ENCODE measurements at places on chromosomes 6 and 20. TPM values are rescaled to one million over a fixed set of nuclear protein-coding genes. Genes with fewer than 3 reads are reported as not detected.

ADGRF5 gene
- 23.8 TPM for total RNA-seq

F13A1 gene
- 231 TPM for total RNA-seq

SYTL3 gene
- total RNA-seq: 2.5 TPM

- no peak for DNase-seq
These were observed 295.1 kb upstream of the AGPAT4 start for GRCh38 chr6:161568885-161569456.

- DNase-seq: peak; percentile 62
These were observed 241.0 kb downstream of the ADGRG6 start for GRCh38 chr6:142542704-142543233.

- DNase-seq: no peak
These were observed 37.2 kb upstream of the PLCB1 start for GRCh38 chr20:8094850-8095249.

GRCh38 chr20:59139998-59140397 is 23.6 kb upstream of the ZNF831 start:
- DNase-seq: no peak

DNA sequence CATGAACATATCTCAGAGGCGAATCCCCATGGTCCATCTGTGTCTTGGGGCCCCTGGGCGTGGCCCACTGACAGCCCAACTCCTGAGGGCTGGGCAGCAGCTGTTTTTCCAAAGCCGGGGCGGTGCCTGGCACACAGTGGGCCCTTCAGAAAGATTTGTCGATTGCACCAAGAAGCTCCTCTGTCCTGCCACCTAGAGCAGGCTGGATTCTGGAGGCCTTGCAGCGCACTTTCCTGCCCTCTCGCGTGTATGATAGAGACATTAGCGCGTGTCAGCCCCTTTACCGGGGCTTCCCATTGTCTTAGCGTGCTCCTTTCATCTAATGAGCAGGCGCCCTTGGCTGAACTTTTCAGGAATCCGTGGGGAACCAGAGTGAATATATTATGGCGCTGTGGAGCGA is 45.4 kb downstream of the CDH4 start:
- DNase-seq: no peak

DNA sequence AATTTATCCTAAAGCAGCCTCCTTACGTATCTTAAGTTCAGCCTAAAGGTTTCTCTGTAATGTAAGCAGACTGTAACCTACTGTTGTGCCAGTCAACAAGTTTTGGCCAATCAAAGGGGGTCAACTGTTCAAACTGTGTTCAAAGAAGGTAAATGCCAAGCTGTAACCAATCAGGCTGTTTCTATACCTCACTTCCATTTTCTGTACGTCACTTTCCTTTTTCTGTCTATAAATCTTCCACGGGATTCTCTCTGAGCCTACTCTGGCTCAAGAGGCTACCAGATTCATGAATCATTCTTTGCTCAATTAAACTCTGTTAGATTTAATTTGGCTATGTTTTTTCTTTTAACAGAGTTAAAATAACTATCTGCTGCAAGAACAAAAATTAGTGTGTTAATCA is 5.1 kb upstream of the CALHM6 start:
- DNase-seq: no peak

DNA sequence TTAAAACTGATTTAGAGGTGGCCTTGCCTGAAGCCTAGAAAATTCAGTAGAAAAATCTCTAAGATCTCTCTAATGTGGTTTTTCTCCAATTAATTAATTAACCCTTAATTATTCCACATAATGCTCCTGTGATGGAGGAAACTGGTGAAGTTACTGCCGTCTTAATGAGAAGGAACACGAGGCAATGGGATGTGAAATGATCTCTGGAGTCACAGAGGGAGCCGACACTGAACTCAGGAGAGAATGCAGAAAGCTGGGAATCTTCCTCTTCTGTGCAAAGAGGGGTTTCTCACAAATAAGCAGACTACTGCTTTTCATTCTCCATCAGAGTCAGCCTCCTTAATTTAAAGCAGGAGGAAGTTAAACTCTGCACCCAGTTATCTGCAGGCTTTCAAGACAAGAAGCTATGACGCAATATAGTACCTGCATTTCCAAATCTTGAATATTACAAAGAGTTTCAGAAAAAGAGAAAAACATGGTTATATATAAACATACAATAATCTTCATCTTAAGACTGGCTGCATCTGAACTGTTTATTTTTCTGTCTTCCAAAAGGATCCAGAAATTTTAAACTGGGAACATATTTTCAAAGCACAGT is 18.1 kb upstream of the SNRPB2 start:
- DNase-seq: no peak

GRCh38 chr20:23988561-23988960 is at the start of gene GGTLC1:
GGTLC1 (minus strand) TSS chr20:23988779; CDS start chr20:23986611, 2,168 bp downstream.
- DNase-seq: no peak

GRCh38 chr6:92715991-92716390 is 703.4 kb downstream of the EPHA7 start:
- no peak for DNase-seq

DNA sequence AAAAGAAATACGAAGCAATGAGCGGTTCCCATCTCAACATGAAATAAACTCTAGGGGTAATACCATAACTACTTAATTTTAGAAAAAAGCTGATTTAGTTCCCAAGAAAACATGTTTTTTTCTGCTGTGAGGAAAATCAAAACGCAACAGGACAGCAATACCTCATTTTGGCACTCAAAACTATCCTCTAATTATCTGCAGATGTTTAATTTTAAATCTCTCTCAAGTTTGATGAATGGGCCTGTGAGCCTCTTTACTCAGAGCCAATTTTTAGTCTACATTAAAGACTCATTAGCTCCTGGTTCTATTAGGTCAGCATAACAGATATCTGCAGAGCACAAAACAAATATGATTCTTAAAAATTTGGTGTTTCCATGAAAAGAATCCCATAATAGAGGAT is 28.1 kb downstream of the RNF24 start:
- DNase-seq: no peak

DNA sequence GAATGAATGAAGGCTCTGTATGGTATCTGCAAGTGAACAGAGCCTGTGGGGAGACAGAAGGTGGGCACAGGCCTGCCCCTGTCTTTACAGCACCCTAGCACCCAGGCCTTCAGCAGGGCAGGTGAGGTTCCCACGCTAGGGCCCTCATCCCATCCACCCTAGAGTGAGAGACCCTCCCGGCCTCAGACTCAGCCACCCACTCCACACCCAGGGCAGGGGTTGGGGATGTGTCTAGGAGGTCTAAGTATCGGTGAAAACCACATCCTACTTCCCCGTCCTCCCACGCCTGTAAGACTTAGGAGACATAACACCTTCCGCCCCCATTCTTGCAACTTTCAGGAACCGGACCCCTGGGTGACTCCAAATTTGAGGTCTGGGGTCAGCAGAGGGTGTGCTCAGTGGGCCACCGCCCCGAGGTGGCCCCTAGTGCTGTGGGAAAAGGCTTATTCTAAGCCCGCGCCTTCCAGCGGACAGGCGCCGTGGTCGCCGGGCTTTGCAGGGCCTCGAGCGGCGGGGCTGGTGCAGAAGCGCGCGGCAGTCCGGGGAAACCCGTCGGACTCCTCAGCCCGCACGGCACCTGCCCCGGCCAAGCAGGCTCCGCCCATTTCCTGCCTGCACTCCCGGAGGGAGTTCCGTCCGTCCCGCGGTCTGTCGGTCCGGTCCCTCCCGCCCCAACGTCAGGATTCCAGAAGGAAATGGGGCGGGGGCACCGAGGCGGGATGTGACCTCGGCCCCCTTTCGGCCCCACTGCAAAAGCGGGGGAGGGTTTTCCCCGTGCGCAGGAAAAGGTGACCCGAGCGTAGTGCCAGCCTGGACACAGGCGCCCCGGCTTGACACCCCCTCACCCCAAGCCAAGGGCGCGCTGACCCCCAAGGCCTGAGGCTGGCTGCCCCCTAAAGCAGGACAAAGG is 868 bp downstream of the SAMD10 start:
- peak; percentile 81 for DNase-seq

DNA sequence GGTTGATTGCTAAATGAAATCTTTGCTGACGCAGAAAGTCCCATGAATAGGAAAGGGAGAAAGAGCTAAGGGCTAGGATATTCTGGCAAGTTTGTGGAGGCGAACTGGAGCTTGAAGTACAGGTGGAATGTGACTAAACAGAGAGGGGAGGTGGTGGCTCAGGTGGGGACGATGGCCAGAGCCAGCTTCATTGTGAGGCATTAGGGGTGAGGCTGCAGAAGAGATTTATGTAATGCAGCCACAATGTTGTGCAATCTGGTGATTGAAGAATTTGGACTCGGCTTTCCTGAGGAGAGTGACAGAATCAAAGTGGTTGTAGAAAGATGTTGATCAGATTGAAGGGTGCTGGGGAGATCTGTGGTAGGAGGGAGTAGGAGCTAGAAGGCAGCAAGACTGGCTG is 42.9 kb upstream of the SPACA1 start:
- DNase-seq: no peak
